CD14-positive monocyte (primary cell): ENCODE measurements at places on chromosomes 7 and 10. TPM values are rescaled to one million over a fixed set of nuclear protein-coding genes. Genes with fewer than 3 reads are reported as not detected.
A peak's percentile ranks its signal among the peaks of the same experiment; 100 is the strongest.

GRCh38 chr10:108901781-108902618 lies 1021.3 kb downstream of the XPNPEP1 start:
- no peaks in the 10 kb centered on the region for H3K4me1 ChIP-seq
- DNase-seq, result no peak
- no peak overlapping the region for H3K27ac ChIP-seq
- no peak overlapping the region for H3K4me3 ChIP-seq

NCF1 gene
- polyA plus RNA-seq, result 489 TPM

DNA sequence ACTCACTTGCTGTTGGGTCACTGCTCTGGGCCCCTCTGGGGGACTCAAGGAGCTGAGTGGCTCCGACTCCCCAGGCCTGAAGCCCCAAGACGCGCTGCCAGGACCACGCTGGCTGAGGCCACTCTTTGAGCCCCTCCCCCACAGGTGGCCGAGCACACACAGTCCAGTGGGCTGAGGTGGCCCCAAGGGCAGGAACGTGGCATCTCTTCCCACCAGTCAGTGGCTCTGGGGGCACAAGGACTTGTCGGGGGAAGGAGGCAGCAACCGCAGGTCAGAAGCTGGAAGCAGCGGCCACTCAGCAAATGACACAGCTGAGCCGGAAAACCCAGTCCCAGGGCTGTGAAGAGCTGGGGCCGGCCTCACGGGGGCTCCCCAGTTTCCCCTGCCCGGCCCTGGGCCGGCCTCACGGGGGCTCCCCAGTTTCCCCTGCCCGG lies 24.1 kb downstream of the GRIFIN start:
- peak overlapping the region; percentile 81 for H3K4me3 ChIP-seq
- H3K4me1 ChIP-seq, result peaks cover 13% of the 10 kb centered on the region
- H3K27me3 ChIP-seq, result no peaks in the 10 kb centered on the region

AMZ1 gene
- 0.09 TPM for polyA plus RNA-seq

MYO1G gene
- 314 and 350 TPM in 2 replicates for polyA plus RNA-seq

PILRB gene
- 2.2 TPM for polyA plus RNA-seq

DNA sequence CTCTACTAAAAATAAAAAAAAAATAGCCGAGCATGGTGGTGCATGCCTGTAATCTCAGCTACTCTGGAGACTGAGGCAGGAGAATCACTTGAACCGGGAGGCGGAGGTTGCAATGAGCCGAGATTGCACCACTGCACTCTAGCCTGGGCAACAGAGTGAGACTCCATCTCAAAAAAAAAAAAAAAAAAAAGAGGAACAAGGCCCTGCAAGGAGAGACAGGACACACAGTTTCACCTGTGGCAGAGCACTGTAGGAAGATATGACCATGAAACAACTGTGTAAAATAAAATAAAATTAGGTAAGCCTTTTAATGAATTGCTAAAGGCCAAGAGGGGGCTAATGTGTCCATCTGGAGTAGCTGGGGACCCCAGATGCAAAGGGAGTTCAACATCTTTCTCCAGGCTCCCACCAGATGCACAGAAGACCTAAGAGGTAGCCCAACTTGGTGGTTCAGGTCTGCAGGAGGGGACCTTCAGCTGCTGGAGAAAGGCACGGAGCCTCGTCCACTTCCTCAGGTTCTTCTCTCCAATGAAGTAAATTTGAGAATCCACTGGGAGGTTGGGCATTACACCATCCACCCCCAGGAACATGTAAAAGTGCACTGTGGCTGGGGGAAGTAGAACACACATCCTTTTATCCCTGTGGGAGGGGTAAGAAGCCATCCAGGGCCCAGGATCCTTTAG lies 12.7 kb downstream of the PPIF start:
- peaks cover 8% of the 10 kb centered on the region for H3K36me3 ChIP-seq
- no peaks in the 10 kb centered on the region for H3K27me3 ChIP-seq
- H3K4me3 ChIP-seq, result no peak overlapping the region
- peak; percentile 11 for DNase-seq

GRCh38 chr10:93290661-93291354 lies 191.3 kb downstream of the MYOF start:
- no peaks in the 10 kb centered on the region for H3K4me1 ChIP-seq
- H3K36me3 ChIP-seq, result no peaks in the 10 kb centered on the region
- no peak overlapping the region for H3K27ac ChIP-seq
- H3K4me3 ChIP-seq, result no peak overlapping the region
- DNase-seq, result no peak

DNA sequence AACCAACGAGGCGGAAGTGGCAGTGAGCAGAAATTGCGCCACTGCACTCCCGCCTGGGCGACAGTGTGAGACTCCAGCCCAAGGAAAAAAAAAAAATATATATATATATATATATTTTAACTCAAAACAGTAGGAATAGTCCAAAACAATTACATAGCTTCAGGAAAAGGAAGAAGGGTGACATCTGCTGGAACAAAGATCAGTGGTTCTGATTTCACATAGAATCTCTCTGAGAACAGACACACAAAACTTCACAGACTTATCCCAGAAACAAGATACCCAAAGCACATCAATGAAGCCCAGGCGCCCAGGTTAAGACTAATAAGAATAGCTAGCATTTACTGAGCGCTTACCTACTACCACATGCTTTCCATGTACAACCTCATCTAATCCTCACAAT lies 45.0 kb downstream of the DNMBP start:
- no peak overlapping the region for H3K4me3 ChIP-seq
- DNase-seq, result no peak
- peaks cover 8% of the 10 kb centered on the region for H3K4me1 ChIP-seq

GRCh38 chr7:106485031-106485551 lies 175.9 kb downstream of the CCDC71L start:
- DNase-seq, result no peak
- H3K27ac ChIP-seq, result no peak overlapping the region
- H3K4me3 ChIP-seq, result no peak overlapping the region
- no peaks in the 10 kb centered on the region for H3K4me1 ChIP-seq

TMEM270 gene
- not detected in 2 replicates for polyA plus RNA-seq

- no peaks in the 10 kb centered on the region for H3K27me3 ChIP-seq
- no peak overlapping the region for H3K27ac ChIP-seq
- DNase-seq, result no peak
- no peak overlapping the region for H3K4me3 ChIP-seq
- peaks cover 5% of the 10 kb centered on the region for H3K36me3 ChIP-seq
- H3K4me1 ChIP-seq, result peaks cover 15% of the 10 kb centered on the region
These were observed 99.7 kb upstream of the HDAC9 start for GRCh38 chr7:18395868-18396267.

GRCh38 chr7:24141874-24142509 lies 142.0 kb upstream of the NPY start:
- no peak for DNase-seq
- H3K4me1 ChIP-seq, result no peaks in the 10 kb centered on the region
- no peaks in the 10 kb centered on the region for H3K36me3 ChIP-seq

DNA sequence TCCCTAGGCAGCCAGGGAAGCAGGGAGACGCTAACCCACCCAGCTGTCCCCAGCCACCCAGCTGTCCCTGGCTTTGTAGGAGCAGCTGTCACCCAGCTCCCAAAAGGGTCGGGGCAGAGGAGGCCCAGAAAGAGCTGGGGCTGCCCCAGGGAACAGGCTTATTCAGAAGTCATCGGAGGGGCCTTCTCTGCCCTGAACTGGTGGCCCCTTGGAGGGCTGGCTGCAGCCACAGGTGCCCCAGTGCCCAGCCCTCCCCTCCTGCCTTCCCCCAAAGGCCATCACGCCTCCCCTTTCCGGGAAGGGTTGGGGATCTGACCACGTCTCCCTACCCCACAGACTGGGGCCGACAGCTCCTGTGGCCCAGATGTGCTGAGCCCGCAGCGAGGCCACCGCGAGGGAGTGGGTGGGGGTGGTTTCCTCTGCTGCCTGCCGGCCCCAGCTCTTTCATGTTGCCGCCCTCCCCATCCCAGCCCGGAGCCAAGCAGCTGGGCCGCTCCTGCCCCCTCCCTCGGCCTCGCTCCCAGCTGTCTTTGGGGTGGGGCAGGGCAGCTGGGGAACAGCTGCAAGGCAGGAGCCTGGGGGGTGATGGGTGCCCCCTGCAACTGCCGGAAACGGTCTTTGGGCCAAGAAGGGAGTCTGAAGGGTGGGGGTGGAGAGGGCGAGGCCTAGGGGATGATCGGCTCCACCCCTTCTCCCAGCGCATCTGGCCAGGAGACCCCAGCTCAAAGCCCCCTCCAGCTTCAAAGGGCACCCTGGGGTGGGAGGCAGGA lies 16.8 kb downstream of the TRIM8 start:
- H3K4me1 ChIP-seq, result peaks cover 48% of the 10 kb centered on the region
- DNase-seq, result no peak
- no peaks in the 10 kb centered on the region for H3K27me3 ChIP-seq

- no peaks in the 10 kb centered on the region for H3K27me3 ChIP-seq
- no peak overlapping the region for H3K4me3 ChIP-seq
- peaks cover 15% of the 10 kb centered on the region for H3K4me1 ChIP-seq
- H3K36me3 ChIP-seq, result no peaks in the 10 kb centered on the region
These were observed 90.1 kb downstream of the EPC1 start for GRCh38 chr10:32256613-32257437.

DNA sequence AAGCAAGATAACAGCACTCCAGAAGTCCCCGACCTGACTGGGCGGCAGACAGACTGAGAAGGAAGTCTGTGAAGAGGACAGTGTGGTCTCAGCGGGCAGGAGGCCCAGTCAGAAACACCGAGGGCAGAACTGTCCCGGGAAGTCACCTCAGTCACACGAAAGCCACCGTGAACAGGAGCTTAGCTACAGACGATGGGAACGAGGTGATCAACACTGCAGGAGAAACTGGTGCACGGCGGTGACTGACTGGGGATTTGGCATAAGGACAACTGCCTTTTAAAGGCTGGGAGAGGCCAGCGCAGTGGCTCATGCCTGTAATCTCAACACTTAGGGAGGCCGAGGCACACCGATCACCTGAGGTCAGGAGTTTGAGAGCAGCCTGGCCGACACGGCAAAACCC lies 217.8 kb downstream of the PTPRN2 start:
- no peaks in the 10 kb centered on the region for H3K36me3 ChIP-seq
- no peak for DNase-seq
- H3K27ac ChIP-seq, result no peak overlapping the region
- no peak overlapping the region for H3K4me3 ChIP-seq

DNA sequence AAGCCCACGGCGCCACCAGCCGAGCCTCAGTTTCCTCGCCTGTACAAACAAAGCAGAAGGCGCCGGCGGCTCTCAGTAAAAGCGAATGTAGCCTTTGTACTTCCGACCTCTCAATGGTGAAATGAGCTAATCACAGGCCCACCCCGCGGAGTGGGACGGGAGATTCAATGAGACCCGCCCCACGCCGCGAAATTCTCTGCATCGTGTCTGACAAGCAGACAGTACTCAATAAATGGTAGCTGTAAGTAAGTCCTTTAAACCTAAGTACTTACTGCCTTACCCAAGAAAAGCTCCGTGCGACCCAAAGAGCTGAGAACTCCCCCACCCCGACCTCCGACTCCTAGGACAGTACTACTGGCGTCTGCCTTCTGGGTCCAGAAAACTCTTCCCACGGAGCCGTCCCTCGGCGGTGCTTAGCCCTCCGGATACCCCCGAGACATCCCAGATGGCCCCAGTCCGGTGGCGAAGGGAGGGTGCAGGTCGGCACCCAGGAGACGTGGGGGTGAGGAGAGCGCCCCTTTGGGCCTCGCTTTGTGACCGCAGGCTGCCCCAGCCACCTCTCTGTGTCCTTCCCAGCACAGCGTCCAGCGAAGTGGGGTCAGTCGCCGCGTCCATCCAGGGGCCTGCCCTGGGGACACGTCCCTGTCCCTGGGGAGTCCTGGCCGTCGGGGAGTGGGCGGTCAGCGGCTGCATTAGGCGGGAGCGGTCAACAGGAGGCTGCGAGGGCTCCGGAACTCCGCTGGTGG lies 972 bp upstream of the CXCL12 start:
- no peaks in the 10 kb centered on the region for H3K36me3 ChIP-seq
- H3K27ac ChIP-seq, result no peak overlapping the region
- no peak for DNase-seq
- H3K4me1 ChIP-seq, result no peaks in the 10 kb centered on the region

GRCh38 chr7:149725916-149726315 lies 47.5 kb downstream of the ZNF467 start:
- H3K27ac ChIP-seq, result peak overlapping the region; percentile 70
- H3K36me3 ChIP-seq, result peaks cover 7% of the 10 kb centered on the region
- H3K4me1 ChIP-seq, result peaks cover 25% of the 10 kb centered on the region
- H3K4me3 ChIP-seq, result no peak overlapping the region

THSD7A gene
- not detected for polyA plus RNA-seq

DNA sequence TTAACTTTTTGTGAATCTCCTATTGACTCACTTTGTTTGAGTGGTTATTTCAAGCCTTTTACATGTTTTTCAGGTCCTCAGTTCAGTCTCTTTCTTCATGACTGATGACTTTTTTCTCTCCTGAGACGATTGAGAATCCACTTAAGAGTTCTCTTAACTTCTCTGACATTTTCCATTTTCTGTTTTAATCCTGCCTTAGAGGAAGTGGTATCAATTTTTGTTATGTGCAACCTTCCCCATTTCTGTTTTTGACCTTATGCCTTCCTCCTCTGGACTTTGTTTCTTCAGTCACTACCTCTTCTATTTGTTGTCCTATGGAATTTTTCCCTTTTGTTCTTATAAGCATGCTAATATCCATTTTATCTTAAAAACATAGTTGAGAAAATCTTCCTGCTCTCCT lies 2.4 kb downstream of the PSMC2 start:
- peak overlapping the region; percentile 49 for H3K27ac ChIP-seq
- no peaks in the 10 kb centered on the region for H3K27me3 ChIP-seq

GRCh38 chr7:32299133-32299702 lies 191.0 kb downstream of the LSM5 start:
- no peak for DNase-seq
- H3K27ac ChIP-seq, result no peak overlapping the region
- H3K4me1 ChIP-seq, result peaks cover 2% of the 10 kb centered on the region

- DNase-seq, result no peak
- H3K27me3 ChIP-seq, result peaks cover 40% of the 10 kb centered on the region
- no peak overlapping the region for H3K4me3 ChIP-seq
These were observed 75.2 kb downstream of the DIP2C start for GRCh38 chr10:614139-614711.

DNA sequence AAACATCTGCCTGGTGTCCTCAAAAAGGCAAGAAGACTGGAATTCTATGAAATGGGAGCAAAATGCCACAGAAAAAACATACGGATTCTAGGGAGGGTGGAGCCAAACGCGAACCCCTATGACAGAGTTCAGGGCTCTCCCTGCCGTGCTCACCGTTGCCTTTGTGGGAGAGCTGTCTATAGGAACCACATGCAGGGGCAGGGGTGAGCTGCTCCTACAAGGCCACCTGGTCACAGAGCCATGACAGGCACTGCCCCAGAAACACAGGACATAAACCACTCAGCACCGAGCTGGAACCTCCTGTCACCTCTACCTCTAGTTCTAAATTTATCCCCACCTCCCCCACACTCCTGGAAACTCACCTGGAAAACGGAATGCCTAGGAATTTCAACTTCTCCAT lies 155.1 kb upstream of the ZNF32 start:
- no peaks in the 10 kb centered on the region for H3K36me3 ChIP-seq
- no peak for DNase-seq
- H3K27ac ChIP-seq, result no peak overlapping the region
- H3K27me3 ChIP-seq, result no peaks in the 10 kb centered on the region
- no peak overlapping the region for H3K4me3 ChIP-seq

- no peak overlapping the region for H3K4me3 ChIP-seq
- H3K4me1 ChIP-seq, result no peaks in the 10 kb centered on the region
- no peak overlapping the region for H3K27ac ChIP-seq
- no peaks in the 10 kb centered on the region for H3K36me3 ChIP-seq
These were observed 26.1 kb upstream of the FIS1 start for GRCh38 chr7:101271021-101271420.
